Stimulated activated naive CD4-positive, alpha-beta T cell (primary cell): ENCODE measurements at places on chromosomes 3 and 15.

- no peak for DNase-seq
These were observed 13.1 kb upstream of the SCN5A start for GRCh38 chr3:38662544-38662943.

- DNase-seq, result no peak
These were observed 127.0 kb downstream of the ADAMTS9 start for GRCh38 chr3:64560791-64561190.

- DNase-seq, result no peak
These were observed 42.6 kb upstream of the MBNL1 start for GRCh38 chr3:152226176-152226575.

GRCh38 chr3:10272977-10273376 lies 19.8 kb downstream of the GHRL start:
- DNase-seq, result no peak

- no peak for DNase-seq
These were observed 34.7 kb upstream of the NOX5 start for GRCh38 chr15:68979816-68980215.

GRCh38 chr3:127441764-127442163 lies 148.8 kb downstream of the TPRA1 start:
- no peak for DNase-seq

GRCh38 chr15:76866716-76867321 lies 38.3 kb downstream of the SCAPER start:
- peak; percentile 1 for DNase-seq

GRCh38 chr15:47932951-47933641 lies 187.7 kb upstream of the SLC24A5 start:
- DNase-seq, result no peak

- DNase-seq, result no peak
These were observed 30.9 kb upstream of the RARB start for GRCh38 chr3:25397150-25397549.

DNA sequence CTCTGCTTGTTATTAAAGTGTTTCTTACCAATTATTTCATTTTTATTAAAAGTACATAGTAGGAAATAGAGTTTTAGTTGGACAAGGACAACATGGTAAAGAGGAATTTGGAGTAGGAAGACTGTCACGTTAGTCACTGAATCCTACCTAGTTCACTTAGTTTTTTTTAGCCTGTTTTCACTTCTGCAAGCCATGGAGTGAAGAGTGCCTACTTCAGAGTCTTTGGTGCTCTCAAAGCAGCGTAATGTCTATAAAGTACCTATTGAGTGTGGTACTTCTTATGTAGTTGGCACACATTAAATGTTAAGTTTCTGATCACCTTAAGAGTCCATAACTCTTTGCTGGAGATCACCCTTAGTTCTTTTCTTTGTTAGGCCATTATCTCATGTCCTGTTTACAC lies 78.7 kb downstream of the LPP start:
- no peak for DNase-seq

GRCh38 chr15:62079594-62079993 lies 12.8 kb downstream of the C2CD4A start:
- DNase-seq, result no peak

- no peak for DNase-seq
These were observed 384.7 kb downstream of the MFSD1 start for GRCh38 chr3:159186581-159186980.

- DNase-seq, result no peak
These were observed 55.9 kb upstream of the SLC6A1 start for GRCh38 chr3:10936686-10937085.

DNA sequence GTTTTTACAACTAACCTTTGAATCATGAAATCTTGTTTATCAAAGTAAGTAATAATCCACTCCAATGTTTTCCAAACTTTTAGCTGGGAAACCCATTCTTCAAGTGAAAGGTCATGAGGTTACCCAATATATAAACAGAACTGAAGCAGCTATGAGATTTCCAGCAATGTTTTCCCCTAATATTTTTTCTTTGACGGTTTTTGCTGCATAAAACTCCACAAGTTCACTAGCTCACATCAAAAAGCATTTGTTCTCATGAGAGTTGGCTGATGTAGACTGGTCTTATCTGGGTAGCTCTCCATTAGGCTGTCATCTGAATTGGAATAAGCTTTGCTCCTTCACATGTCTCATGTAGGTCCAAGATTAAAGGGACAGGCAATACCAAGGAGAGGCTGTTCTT lies 241.2 kb upstream of the LRRC3B start:
- DNase-seq, result no peak

DNA sequence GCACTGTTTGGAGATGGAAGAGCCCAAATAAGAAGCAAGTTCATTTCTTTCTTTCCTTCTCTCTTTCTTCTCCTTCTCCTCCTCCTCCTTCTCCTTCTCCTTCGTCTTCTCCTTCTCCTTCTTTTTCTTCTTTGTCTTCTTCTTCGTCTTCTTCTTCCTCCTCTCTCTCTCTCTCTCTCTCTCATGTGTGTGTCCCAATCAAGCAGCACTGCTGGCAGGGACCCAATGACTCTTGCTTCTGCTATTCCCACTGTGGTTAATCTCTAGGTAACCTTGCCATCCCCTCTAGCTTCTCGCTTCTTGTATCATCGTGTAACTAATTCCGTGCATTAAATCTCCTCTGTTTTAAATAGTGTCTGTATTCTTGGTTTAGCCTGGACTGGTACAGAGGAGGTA lies 26.1 kb upstream of the ZNF280D start:
- no peak for DNase-seq

DNA sequence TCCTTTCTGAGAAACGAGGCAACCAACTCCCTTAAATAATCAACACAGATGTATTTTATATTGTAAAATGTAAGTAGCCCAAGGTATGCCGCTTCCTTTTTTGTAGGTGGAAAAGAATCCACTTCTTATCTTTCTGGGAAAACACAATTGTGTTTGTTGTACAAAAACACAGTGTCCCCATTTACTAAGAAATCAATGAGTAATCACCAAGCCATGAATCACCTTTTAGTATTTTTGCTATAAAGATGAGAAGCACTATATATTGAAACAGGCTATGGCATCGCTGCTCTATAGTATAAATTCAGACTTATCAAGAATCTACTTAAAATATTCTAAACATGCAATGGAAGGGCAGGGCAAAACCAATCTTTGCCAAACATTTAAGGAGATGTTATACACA lies 104.0 kb downstream of the TNIK start:
- DNase-seq, result no peak

DNA sequence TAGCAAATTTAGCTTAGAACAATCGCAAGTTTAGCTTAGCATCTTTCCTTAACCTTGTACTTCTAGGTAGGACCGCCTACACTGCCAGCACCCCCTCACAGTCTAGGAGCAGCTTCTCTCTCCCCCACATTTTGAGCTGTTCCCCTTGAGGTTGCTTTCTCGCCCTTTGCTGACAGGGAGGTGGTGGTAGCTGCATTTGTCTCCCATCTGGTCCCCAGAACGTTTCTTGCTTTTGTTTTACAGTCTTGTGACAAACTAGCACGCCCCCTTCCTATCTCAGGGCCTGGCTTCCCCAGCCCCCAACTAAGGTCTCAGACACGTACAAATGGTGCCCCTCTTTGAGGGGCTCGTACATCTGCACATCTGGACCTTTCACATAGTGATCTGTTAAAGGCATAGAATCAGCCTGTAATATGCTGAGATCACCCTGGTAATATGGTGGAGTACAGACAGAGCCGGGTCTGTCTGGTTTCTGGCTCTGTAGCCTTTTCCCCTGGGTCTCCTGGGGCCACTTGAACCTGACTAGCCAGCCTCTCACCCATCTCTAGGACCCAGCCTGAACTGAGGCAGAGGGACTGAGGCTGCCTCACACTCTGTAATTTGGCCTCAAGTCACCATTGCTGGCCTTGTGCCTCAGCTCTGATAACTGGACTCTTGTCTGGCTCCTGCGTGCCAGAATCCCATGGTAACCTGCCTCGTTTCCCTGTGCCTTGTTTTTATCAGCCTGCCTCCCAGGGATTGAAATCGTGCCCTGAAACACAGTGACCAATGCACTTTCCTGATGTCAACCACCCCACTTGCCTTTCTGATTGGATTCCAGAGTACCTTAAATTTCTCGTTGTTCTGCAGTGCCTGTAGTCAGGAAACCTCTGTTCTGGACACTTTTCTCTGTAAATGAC lies 27.7 kb downstream of the CRTC3 start:
- peak; percentile 11 for DNase-seq

DNA sequence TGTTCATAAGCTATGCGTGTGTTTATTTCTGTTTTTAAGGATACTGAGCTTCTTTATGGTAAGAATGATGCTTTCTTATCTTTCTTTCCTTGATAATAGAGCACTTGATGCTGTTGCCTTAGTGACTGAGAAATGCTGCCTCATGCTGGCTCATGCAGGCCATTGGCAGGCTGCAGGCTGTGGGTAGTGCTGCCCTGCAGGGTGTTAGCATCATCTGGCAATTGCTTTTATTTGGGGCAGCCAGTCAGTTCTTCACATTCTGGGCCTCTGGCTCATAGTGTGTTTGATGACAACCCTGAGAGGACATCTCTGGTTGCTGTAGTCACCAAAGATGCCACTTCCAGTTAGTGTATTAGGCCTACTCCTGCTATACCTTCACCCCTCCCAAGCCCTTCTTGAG lies 66.2 kb upstream of the ONECUT1 start:
- DNase-seq, result no peak

DNA sequence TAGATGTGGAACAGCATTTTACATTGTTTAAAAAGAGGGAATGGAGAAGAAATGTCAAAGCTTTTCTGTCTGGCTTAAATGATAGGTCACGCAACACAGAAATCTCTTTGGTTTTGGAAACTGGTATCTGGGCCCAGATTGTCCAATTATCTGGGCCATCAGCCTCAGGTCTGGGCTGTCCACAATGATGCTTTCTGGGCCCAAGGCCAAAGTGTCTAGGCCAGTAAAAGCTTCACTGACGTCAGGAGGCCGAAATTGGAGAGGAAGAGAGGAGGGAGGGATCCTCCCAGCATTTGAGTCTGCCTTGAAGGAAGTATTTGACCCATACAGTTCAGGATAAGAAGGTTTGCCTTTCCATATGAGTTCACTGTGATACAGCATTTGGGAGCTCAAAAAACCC lies 60.7 kb upstream of the ALDH1A3 start:
- no peak for DNase-seq

DNA sequence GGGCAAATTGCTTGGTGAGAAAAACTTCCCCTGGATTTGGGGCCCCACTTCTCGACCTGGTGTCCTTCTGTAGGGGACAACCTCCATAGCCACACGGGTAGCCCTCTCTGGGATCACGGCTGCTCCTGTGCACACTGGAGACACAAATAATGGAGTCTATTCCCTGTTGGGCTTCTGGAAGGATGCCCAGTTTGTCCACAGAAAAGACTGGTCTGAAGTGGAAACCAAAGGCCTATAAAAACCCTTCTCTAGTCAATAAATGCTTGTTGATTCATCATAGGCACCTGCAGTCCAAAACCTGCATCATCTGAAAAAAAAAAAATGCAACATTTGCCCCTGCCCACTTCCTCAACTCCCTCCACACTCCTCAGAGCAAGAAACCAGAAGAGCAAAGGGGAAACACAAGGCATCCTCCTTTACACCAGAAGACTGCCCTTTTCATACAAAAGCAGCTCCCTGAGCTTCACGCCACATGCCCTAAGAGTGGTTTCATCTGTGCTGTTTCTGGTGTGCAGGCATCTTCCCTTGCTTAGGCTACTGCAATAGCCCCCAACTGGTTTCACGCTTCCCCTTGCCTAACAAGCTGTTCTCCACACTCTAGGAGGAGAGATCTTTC lies 36.3 kb downstream of the SRGAP3 start:
- no peak for DNase-seq

GRCh38 chr3:34150992-34151391 lies 352.6 kb downstream of the PDCD6IP start:
- DNase-seq, result no peak

DNA sequence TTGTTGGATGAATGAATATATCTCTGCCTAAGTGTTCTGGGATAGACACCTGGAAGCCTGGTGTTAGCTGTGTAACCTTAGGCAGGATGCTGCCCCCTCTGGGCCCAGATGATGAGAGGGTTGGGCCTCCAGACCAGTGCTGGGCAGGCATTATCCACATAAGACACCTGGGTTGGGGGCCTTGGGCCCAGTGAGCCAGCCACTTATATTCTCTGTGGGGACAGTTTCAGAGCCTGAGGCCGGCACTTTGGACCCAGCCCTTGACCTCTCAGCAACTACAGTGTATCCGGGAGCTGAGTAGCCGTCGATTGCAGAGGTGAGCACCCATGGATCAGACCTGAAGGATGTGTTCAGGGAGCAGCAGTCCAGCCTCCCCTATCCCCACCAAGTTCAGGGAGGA lies 2.2 kb downstream of the HEMK1 start:
- DNase-seq, result no peak

DNA sequence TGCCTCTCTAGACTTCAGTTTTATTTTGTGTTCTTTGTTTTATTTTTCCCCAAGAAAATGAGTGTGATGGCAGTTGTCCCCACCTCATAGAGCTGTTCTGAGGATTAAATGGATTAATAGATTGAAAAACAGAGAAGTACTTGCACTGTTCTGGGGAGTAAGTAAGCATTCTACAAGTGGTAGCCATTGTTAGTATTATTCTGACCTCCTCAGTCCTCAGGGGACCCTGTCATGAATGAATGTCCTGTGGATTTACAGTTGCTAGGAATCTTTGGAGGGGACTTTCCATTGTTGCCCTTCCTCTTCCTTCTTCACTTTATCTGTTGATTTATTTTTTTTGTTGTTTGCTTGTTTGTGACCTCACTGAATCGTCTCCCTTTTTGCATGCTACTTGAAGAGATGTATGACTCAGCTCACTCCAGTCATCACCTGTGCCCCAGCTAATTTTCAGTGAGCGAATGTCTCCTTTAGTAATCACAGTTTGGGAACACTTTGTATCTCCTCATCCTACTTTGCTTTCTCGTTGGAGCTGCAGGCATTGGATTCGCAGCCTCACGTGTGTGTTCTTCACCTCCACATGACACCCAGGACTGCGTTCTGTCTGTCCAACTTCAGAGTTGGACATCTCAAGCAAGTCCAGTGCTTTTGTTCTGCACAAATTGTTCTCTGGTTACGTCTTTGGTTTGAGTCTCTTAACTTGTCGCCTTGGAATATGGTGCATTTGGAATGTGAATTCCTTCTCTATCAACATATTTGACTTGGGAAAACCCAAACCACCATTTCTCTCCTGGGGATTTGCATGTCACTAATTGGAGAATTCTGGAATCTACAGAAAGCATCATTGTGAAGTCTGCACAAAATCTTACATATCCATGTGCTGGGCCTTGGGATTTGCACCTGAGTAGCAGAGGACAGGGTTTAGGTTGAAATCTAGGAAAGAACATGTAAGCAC lies 54.5 kb downstream of the LRTM1 start:
- DNase-seq, result no peak

GRCh38 chr15:98920091-98920880 lies 87.3 kb downstream of the PGPEP1L start:
- no peak for DNase-seq

- DNase-seq, result no peak
These were observed 316.7 kb upstream of the TBL1XR1 start for GRCh38 chr3:177513815-177514610.

GRCh38 chr15:82530606-82531379 lies 9.5 kb downstream of the RPS17 start:
- DNase-seq, result no peak
